ENCODE measurements at places on chromosomes 13 and 19. TPM values are rescaled to one million over a fixed set of nuclear protein-coding genes. Genes with fewer than 3 reads are reported as not detected.

DNA sequence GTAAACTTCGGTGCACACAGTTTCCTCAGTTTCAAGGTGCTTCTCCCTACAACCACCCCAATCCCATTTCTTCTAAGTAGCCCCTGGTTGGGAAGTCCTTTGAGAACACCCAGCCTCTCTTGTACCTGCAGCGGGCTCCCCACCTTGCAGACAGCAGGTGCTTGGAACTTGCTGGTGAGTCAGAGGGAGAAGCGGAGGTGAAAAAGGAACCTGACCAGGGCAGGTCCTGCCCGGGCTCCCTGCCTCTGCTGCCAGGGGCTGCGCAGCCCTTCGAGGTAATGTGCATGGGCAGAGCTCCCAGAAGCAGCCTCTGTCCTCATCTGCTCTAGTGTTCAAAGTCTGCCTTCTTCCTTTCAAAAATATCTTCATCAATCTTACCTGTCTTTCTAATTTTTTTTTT, 274.0 kb upstream of the SOX1 start:
- no peak for DNase-seq

GRCh38 chr19:17402982-17403855, 2.2 kb downstream of the BST2 start:
- peak; percentile 98 for DNase-seq

DNA sequence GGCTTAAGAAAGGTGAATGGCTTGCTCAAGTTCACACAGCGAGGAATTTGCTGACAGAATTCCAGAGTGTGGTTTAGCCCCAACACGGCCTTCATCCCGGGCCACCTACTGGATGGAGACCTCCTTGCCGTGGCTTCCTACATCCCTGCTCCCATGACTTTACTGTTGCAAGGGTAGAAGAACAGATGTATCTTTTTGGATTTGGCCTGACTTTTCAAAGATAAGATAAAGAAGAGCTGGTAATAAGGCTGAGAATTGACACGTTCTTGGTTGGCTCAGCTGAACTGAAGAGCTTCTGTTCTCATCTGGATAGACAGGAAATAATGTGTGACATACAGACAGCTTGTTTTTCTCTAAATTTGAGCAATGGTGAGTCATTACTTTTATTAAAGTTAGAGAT, 113.1 kb downstream of the KLF5 start:
- no peak for DNase-seq

DNA sequence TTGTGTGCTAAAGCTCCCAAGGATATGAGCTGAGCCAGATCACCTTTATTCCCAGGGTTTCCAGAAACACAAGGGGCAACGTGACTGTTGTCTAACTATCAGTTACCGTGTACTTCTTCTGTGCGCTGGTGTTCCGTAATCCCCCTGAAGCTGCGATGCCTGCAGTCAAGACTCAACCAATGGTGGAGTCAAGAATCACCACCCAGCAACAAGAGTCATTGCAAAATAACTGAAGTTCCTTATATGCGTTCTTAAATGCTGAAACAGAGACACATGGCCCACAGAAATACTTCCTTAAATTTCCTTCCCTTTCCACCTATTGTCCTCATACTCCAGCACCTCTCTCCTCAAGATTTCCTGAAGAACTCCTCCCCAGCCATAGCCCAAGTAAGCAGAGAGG, 200.2 kb downstream of the KATNAL1 start:
- no peak for DNase-seq

DNA sequence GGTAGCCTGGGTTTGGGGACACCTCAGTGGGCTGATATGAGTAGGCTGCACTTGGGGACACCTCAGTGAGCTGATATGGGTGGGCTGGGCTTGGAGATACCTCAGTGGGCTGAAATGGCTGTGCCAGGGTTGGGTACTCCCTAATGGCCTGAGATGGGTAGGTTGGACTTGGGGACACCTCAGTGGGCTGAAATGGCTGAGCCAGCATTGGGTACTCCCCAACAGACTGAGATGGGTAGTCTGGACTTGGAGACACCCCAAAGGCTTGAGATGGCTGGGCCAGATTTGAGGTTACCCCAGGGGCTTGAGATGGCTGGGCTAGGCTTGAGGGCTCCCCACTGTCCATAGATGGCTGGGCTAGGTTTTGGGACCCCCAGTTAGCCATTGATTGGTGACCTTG, 12.1 kb downstream of the IQCN start:
- no peak for DNase-seq

- no peak for DNase-seq
These were observed 1458.0 kb downstream of the OLFM4 start for GRCh38 chr13:54486421-54487166.

- DNase-seq, result no peak
These were observed 124.1 kb upstream of the SPACA7 start for GRCh38 chr13:112251930-112252585.

GRCh38 chr13:47126432-47126831, 229.6 kb upstream of the HTR2A start:
- no peak for DNase-seq

DNA sequence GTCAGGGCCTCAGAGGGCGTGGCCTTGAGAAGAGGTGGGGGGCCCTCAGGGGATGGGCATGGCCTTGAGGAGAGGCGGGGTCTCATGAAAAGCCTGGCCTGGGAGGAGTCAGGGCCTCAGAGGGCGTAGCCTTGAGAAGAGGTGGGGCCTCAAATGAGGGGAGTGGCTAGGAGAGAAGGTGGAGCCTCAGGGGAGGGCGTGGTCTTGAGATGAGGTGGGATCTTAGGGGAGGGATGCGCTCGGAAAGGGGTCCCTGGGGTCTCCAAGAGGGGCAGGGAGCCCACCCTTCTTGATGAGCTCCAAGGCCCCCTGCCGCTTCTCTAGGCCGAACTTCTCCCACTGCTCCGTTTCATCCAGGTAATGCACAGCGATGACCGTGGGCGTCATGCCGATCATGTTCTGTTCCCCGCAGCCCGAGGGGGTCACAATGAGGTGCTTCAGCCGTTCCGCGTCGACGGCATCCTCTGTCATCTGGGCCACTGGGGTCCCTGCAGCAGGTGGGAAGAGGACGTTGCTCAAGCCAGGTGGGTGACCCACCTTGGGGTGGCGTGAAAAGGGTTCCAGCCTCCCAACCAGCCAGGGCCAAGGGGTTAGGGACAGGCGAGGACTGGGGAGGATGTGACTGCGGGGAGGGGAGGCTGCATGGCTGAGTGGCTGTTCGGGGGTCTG, 24.3 kb upstream of the TNFSF14 start:
- no peak for DNase-seq

DNA sequence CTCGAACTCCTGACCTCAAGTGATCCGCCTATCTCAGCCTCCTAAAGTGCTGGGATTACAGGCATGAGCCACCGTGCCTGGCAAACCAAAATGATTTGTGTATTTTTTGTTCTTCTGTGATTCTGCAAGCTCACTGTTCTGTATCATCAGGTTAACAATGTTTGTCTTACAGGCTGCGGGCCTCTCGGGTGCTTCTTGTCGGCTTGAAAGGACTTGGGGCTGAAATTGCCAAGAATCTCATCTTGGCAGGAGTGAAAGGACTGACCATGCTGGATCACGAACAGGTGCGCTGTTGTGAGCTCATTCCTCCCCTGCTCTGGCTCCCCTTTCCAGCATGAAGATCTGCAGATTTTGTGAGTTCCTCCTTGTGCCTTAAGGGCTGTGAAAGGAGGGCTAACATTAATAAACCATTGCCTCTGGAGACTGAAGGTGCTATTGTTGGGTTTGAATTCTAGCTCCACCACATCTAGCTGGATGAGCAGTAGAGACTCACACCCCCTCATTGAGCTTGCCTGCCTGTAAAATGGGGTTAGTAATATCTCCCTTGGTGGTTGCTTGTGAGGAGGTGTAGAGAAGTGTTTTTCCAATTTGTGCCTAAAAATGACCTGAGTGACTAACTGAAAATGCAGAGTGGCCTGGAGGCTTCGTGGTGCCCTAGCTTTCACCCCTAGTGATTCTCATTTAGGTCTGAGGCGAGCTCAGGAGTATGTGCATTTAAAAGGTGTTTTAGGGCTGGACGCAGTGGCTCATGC, 12.9 kb downstream of the SAE1 start:
- no peak for DNase-seq

GRCh38 chr13:42453091-42453645, 120.8 kb upstream of the TNFSF11 start:
- no peak for DNase-seq

DNA sequence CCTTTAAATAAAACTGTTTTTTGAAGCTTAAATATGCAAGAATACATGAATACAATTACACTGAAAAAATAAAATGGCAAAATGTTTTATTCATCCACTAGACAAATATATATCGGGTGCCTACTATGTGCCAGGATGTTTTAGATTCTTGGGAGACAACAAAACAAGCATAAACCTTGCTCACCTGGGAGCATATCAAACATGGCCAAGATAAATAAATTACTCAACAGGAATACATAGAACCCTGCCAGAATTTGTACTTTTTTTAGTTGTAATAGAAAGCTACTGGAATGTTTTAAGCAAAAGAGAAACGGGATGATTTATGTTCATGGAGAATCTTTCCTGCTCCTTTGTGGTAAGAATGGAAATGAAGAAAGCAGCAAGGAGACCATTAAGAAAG, 2358.5 kb upstream of the PCDH20 start:
- no peak for DNase-seq

DNA sequence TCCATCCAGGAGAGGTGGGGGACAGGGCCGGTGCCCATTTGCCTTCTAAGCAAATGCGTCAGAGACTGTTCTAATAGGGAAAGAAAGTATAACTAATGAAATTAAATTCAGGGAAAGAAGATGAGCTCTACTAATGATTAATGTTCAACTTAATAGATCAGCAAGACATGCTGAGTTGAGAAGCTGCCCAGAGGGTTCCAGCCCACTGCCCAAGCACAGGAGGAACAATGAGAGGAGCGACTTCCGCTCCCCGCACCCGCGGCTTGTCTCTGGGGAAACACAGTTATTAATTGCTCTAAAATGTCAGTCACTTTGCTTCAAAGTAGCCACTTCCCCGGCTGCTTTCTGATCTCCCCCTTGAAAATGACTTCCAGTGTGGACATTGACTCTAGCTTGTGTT, 331.3 kb downstream of the UQCRFS1 start:
- DNase-seq, result no peak

GRCh38 chr13:113493315-113493951, 2.9 kb upstream of the DCUN1D2 start:
- DNase-seq, result no peak

DNA sequence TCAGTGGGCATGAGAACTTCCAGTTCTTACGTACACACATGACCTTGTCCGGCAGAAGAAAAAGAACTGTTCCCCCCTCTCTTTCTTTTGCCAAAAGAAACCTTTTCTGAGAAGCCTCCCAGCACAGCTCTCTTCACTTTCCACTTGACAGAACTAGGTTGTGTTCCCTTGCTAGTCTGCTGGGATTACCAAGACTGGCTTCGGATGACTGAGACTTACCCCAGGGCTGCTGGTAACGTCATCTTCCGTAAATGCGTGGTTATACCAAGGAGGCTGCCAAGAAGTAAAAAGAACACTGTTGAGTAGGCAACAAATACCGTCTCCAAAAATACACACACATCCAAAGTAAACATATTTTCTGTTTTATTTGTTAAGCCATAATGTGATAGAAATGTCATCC, 908.2 kb downstream of the EFNB2 start:
- DNase-seq, result no peak

DNA sequence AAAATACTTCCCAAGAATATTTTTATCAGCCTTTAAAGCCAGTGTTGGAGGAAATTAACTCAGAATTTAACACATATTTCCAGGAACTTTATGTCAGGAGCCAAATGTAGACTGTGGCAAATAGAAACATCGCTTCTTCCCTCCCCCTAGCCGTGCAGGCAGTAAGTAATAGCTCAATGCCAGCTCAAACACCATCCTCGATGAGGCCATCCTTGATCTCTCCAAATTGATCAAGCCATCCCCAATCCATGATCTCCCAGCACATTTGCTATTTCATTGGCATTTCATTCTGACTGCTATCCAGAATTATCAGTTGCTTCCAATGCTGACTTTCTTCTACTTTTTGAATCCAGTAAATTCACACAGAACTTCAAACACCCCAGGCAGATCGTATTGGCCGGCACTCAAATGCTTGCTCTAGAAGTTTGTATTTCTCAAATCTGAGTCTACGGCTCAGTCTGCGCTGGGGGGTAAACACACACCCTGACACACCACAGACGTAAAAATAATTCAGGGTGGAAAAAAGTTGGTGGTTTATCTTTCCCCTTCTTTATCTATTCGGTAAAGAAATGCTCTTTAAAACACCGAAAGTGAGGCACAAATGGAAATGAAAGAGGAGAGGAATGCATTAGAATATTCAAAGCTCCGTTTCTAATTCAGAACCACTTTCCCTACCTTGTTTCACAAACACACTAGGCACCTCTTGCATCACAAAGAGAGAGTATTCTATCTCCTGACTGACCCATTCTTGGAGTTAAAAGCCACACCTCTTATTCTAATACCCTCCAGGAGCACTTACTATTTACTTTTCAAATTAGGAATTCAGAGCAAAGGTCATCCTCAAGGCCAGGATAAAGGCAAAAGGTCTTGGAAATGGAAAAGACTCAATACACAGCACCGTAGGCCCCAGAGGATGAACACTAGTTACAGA, 991 bp downstream of the OBI1 start:
- peak; percentile 22 for DNase-seq

GRCh38 chr13:113138792-113139551, 16.4 kb downstream of the F10 start:
- no peak for DNase-seq

GRCh38 chr13:102227741-102228140, 174.1 kb downstream of the FGF14 start:
- no peak for DNase-seq

GRCh38 chr13:98216711-98217285, 39.7 kb upstream of the RNF113B start:
- DNase-seq, result no peak

GRCh38 chr13:28136916-28137315, 1.4 kb upstream of the PAN3 start:
- no peak for DNase-seq

DNA sequence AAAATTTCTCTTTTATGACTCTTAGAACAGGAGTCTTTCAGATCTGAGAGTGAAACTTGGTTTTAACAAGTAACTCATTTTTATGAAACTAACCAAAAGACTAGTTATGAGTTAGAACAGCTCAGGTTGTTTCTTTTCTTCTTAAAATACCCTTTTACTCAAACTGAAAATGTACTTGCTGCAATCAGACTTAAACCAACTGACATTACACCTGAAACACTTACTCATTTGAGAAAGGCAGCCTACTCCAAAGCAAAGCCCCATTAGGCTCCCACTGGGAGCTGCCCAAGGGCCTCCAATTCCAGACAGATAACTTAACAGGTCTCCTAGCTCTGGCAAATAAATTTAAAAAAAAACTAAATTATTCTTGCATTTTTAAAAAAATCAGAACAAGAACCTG, 3.6 kb downstream of the FOXO1 start:
- DNase-seq, result no peak

DNA sequence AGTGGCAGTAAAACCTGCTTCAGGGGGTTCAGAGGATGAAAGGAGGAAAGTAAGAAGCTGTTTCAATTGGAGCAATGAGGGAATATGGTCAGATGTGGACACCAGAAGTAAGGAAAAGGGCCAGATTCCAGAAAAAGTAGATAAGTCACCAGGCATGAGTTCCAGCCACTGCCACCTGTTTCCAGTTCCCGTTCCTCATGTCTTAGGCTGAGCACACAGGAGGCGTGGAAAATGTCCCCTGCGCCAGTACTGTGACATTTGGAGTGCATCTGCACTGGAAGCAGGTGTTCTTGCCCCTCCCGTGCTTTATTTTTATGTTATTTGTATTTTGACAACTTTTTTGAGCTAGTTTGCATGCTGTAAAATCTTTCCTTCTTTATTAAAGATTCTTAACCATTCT, 25.3 kb downstream of the LMO7 start:
- no peak for DNase-seq

The SERPINE3 gene
- not detected for polyA plus RNA-seq

The CD33 gene
- polyA plus RNA-seq, result 0.67 TPM

The CYP2F1 gene
- not detected for polyA plus RNA-seq

The OR7A5 gene
- not detected for polyA plus RNA-seq

The NKPD1 gene
- polyA plus RNA-seq, result 0.06 TPM

The OR7D2 gene
- not detected for polyA plus RNA-seq

The LIM2 gene
- polyA plus RNA-seq, result not detected

The DCT gene
- 0.11 TPM for polyA plus RNA-seq
